CMK (cell line): ENCODE measurements at places on chromosomes 1 and 21.

- no peak for DNase-seq
These were observed 30.1 kb upstream of the GNG4 start for GRCh38 chr1:235679644-235680043.

- DNase-seq: no peak
These were observed 19.2 kb downstream of the ITGB2 start for GRCh38 chr21:44901391-44902074.

GRCh38 chr1:167208624-167208976 is 12.1 kb upstream of the POU2F1 start:
- no peak for DNase-seq

- DNase-seq: no peak
These were observed at the start of gene HCRTR1 for GRCh38 chr1:31617218-31617915. Gene HCRTR1 (plus strand): TSS chr1:31617689. CDS start chr1:31619193, 1,504 bp downstream.

DNA sequence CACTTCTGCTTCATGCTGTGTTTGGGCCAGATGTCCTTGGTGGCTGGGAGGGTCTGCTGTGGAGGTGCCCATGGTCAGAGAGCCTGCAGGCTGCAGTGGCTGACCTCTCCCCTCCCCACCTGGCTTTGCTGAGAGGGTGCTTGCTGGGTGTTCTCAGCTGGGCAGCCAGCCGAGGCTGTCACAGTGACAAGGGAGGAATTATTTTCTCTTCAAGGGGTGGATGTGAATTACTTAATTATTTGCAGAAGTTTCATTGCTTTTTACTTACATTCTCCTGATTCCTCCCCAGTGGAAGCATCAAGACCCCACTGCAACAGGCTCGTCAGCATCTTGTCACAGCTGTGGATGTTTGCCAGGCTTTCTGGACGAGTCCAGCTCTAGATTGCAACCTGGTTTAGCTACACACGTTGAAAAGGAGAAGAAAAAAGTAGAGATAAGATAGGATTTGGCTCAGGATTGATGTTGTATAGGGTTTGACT is 70.3 kb downstream of the GALNT2 start:
- DNase-seq: no peak
